ENCODE measurements at places on chromosomes 16 and 17.

- no peak for DNase-seq
These were observed 11.1 kb upstream of the ATP2C2 start for GRCh38 chr16:84357191-84357651.

- no peak for DNase-seq
These were observed 51.1 kb downstream of the ADAMTS18 start for GRCh38 chr16:77383606-77384187.

DNA sequence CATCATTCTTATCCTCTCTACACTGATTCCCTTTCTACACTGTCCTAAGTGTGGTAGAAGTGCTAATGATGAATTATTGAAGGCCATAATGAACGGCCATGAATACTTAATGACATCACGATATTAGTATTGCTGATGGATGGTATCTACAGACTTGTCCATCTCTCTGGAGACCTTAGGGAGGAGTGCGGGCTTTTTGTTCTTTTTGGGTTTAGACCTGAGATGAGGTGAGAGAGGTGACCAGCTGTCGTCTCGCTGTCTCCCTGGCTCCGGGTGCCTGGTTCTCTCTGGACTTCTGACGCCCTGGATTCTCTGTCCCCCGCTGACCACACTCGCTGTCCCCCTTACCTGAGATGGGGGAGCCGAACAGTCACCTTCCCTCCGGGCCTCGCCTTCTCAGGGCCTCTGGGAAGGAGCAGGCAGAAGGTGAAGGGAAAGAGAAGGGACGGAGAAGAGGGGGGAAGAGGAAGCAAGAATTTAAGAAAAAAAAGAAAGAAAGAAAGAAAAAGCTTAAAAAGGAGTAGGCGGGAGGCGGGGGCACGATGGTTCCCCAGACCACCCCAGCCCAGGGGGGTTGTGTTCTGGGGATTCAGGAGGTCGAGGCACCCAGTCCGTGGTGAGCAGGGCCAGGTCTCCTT lies 17.1 kb downstream of the SGCA start:
- no peak for DNase-seq

- no peak for DNase-seq
These were observed 12.0 kb downstream of the HOXB4 start for GRCh38 chr17:48565925-48566710.

DNA sequence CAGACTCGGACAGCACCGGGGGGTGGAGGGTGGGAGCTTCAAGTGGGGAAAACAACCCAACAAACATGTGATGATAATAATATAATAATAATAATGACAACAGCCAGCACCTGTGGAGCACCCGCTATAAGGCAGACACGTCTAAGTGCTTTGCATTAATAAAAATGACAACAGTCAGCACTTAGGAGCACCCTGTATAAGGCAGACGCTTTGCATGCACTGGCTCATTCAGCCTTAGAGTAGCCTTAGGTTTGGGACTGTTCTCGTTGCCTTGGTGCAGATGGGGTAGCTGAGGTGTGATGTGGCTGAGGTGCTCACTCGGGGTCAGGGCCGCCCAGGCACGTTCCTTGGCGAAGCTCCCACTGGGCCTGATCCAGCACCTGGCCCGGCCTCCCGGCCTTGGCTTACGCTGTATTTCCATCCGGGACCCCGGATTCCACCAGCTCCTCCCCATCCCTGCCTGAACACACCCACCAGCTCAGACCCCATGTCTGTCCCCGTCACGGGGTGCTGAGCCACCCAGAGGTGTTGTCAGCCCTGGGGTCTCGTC lies 144.0 kb upstream of the CIBAR2 start:
- no peak for DNase-seq

DNA sequence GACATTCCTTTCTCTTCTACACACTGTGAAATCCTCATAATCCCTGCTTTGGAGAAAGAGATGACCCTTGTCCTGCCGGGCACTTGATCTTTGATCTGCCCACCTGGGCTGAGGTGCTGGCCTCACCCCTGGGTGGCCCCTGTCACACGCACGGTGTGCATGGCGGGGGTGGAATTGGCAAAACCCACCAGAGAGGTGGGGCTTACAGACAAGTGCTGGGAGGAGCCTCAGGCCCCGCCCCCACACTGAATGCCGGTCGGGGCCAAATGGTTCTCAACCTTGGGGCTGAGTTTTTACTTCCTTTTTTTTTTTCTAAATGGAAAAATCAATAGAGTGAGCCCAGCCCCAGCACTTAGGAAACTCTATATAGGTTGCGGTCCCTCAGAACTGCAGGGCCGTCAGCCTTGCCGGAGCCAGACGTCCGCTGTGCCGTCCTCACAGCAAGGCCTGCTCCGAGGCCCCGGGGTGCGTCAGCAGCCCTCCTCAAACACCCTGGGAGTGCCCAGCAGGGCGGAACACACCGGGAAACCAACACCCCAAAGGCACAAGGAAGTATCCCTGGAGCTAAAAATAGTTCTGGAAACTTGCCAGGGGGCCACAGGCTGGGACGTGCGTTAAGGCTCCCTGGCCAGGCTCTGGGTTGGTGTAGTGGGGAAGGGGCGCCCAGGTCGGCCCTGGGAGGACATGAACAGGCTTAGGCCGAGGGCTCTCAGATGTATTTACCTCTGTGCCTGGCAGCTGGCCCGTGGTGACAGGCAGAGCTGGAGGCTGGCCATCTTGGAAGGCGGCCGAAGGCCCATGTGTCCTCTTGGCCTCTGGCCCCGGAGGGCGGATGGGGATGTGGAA lies 11.0 kb downstream of the GPRC5C start:
- DNase-seq: no peak

DNA sequence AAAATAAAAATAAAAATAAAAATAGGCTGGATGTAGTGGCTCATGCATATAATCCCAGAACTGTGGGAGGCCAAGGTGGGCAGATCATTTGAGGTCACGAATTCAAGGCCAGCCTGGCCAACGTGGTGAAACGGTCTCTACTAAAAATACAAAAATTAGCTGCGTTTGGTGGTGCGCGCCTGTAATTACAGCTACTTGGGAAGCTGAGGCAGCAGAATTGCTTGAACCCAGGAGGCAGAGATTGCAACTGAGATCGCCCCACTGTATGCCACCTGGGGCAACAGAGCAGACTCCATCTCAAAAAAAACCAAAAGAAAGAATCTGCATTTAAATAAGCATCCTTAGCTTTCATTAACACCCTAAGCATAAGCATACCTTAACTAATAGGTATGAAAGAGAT lies 33.8 kb downstream of the YWHAE start:
- no peak for DNase-seq

DNA sequence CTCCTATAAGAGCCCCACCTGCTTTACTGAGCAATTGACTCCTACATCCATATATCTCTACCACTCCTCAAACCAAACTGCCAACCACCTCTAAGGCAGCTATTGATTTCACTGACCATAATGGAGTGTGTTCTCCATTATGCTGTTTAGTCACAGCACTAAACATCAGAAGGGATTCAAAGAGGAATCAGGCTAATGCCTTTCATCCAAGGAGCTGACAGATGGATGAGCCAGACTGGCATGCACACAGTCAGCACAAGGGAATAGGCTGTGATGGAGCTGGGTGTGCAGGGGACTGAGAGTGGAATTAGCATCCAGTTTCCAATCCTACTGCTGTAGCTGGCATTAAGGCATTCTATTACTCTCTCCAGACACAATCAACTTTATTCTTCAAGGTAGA lies 88.7 kb upstream of the CCL2 start:
- no peak for DNase-seq
